ENCODE measurements at places on chromosomes 2 and 18.

DNA sequence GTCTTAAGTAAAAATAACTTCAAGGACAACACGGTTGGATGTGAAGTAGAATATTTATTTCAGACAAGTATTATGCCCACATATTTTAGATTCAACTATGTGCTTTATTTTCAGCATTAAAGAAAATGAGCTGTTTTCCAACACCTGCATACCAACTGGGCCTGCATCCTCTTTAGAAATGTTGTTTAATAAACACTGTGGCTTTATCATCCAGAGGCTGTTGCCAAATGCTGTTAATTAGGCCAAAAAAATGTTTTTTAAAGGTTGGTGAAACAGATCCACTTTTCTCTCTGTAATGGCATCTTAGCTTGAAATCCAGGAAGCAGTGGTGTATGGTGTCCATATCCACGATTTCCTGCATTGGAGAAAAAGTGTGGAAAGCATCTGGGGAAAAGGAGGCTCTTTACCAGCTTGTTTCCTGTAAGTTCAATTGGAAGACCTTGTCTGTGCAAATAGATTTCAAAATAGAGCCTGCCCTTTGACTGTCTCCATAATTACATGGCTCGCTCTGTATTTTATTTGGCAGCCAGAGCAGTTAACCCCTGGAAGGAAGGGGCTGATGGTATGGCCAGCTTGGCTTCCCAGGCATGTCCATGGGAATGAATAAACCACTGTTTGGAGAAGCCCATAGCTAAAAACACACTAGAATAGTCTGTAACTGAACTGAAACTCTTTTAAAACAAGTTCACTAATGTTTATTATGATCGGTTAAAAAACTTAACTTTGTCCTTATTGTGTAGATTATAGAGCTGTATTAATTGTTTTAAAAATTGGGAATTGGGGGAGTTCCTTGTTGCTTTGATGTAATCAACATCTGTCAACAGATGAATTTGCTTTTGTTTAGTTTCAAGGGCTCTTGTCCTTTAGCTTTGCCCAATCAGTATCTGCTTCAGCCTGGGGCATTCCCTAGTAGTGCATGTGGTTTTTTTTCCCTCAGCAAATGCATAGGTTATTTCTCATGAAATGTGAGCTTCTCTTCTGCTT lies 33.0 kb upstream of the DLX1 start:
- no peak for DNase-seq

- DNase-seq = no peak
Observed at GRCh38 chr2:45008296-45009129, 739 bp downstream of the SIX2 start.

GRCh38 chr2:226414335-226414734 lies 385.3 kb downstream of the IRS1 start:
- DNase-seq = no peak

DNA sequence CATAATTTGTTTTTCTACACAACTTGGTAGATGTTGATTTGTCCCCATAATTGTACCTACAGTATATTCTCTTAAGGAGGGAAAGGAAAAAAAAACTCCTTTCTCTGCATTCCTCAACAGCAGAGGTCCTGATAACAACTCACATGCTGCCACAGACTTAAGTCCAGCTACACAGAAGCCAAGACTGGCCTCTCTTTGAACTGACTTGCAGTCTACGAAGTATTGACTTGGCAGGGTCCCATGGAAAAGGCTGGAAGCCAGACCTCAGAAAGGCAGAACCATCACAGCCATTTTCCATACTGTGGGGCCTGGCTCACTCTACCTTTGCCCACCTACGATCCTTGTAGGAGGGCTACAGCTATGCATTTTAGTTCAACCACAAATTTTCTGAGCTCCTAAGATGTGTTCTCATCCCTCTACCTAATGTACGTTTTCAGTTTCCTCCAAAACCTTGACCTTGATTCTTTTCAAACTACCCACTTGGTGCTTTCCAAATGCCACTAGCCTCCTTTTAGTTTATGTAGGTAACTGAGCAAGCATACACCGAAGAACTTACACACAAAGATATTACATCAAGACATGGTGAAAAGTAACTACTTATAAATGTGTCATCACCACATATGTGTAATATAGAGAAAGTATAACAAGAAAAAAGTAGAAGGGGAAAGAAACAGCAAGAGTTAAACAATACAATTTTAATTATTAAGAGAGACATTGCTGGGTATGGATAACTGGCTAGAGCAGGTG lies 12.2 kb downstream of the LONRF2 start:
- no peak for DNase-seq

- no peak for DNase-seq
Observed at GRCh38 chr2:111249806-111250205, 129.1 kb downstream of the BCL2L11 start.

DNA sequence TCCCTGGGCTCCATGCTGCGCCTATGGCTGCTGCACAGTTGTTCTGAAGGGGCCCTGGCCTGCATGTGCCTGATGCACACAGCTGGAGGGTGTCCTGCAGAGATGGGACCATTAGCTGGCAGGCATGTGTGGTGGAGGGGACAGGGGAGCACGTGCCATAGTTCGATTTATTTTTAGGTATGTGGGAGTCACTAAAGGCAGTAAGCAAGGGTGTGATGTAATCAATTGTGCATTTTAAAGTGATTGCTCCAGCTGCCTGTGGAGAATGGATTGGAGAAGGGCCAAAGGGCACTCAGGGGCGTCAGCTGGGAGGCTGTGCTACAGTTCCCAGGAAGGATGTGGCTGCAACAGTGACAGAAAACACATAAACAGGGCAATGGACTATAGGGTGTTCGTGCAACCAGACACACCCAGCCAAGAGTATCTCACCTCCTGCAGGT lies 205.1 kb downstream of the ARL4C start:
- peak; percentile 16 for DNase-seq

DNA sequence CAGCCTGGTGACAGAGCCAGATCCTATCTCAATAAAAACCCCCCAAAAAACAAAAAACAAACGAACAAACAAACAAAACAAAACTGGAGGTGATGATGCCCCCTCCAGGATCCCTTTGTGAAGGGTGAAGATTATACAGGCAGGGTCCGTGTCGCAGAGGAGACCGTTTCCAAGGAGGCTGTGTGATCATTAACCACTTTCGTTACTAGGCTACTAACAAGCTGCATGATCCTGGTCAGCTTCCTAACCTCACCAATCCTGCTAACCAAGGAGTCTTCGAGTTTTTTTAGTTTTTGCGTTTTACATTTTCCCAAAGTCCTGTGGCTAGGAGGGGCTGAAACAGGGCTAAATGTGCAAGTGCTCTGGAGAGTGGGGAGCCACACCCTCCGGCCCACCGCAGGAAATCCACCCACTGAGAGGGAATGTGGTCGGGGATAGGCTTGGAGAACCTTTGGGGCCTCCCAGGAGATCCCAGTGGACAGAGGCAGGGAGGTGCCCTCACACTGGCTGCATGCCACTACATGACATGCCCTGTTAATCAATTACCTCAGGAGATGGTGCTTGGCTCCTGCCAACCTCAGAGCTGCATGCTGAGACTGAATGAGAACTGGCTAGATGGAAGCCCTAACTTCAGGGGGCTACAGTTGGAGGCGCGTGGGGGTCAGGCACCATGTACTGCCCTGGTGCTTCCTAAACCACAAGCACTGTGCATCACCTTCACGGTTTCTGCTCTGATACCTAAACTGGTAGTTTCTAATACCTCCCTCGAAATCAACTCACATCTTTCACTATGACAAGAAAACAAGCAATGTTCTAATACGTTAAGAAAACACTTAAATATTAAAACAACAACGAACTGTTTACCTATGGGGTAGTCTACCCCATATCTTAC lies 67.5 kb upstream of the RGPD5 start:
- no peak for DNase-seq

DNA sequence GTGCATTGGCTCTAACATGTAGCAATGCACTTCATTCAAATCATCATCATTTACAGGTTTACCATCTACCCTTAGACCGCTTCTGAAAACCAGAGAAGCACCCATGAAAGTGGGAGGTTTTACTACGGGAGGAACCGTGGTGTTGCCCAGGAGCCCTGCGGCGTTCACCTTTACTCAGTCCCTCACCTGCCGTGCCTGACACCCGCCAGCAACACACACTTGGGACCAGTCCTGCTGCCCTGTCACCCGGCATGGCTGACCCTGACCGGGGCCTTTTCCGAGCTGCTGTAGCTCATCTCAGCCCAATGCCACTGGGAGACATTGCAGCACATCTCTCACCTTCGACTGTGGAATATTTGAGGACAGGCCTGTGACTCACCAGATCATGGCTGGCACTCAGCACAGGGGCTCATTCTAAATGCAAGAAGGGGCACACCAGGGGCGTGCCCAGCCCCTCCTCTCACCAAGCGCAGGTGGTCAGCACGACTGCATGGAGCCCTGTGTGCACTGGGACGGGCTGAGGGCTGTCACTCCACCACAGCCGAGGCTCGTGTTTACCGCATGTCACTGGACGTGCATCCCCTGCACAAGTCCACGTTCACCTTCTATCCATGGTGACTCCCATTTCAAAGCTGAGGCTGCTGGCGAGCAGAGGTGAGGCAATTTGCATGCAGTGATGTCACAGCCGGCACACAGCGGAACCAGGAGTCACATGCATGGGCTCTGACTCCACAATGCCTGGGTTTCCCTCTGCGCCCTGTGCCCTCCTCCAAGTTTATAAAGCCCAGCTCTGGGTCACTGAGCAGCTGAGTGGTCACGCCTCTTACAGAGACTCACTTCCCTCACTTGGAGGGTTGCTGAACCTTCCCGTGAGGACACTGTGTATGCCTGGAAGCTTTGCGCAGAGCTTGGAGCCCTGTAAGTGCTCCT lies 76.7 kb upstream of the SNTG2 start:
- DNase-seq = no peak

- no peak for DNase-seq
Observed at GRCh38 chr18:26511339-26512071, 36.8 kb downstream of the KCTD1 start.

DNA sequence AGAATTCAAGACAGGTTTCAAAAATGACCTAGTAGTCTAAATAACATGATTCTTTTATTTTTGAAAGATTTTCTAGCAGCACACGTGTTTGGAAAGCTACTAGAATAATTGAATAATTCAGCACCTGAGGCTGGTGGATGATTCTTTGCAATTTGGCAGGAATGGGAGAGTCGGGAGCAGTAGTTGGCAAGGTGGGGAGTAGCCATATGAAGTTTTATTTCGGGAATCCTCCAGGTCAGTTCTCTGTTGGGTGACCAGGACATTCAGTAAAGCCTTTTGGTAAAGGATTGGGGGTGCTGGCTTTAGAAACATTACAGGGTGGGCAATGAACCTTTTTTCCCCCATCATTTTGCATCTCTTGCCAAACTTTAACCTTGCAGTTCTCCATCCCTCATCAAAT lies 75.0 kb upstream of the LYPD6B start:
- no peak for DNase-seq

DNA sequence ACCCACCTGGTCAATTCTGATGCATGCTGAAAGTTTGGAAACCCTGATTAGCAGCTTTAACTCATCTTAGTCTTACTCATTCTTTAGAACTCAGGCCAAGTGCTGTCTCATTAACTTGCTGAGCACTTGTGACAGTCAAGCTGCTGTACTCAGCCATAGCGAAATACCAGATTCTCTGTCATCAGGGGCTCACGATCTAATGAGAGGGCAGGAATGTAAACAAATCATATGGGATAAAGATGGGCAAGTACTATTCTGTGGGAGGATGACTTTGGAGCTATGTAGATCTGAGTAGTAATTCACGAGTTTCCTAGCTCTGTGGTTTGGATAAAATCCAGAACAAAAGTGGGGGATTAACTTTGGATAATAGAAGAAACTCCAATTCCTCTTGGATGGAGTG lies 376.6 kb downstream of the HRH4 start:
- DNase-seq = no peak

DNA sequence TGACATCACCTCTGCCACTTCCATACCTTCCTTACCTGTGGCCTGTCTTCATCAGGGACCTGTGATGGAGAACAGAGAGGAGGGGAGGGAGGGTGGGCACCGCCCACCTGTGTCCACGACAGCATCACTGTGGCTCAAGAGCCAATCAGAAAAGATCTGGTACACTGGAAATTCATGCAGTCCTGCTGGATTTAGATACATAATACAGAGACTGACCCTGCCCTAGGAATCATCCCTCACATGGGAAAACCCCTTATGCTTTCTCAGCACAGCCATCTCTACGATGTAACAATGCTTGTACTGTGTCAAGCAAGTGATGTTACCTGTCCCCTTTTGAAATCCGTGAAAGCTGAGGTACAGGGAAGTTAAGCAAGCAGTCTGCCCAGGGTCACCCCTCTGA lies 145.6 kb upstream of the EPAS1 start:
- no peak for DNase-seq
